Esophagus squamous epithelium (tissue), 5 donors: ENCODE measurements at places on chromosomes 2 and 18. TPM values are rescaled to one million over a fixed set of nuclear protein-coding genes. Genes with fewer than 3 reads are reported as not detected.

GRCh38 chr2:14700753-14701152 lies 68.2 kb downstream of the LRATD1 start:
- no peaks in the 10 kb centered on the region for H3K36me3 ChIP-seq
- no peaks in the 10 kb centered on the region for H3K27me3 ChIP-seq
- no peak for DNase-seq
- H3K4me1 ChIP-seq: no peaks in the 10 kb centered on the region
- H3K27ac ChIP-seq: no peak overlapping the region

GRCh38 chr2:86304416-86304815 lies 33.0 kb downstream of the REEP1 start:
- H3K36me3 ChIP-seq: no peaks in the 10 kb centered on the region
- no peaks in the 10 kb centered on the region for H3K4me1 ChIP-seq
- H3K27me3 ChIP-seq: no peaks in the 10 kb centered on the region
- DNase-seq: no peak

The DSC2 gene
- total RNA-seq: 231 TPM

The POTEJ gene
- total RNA-seq: not detected
